ENCODE measurements at places on chromosomes 13 and 19.
A peak's percentile ranks its signal among the peaks of the same experiment; 100 is the strongest.

GRCh38 chr19:40962460-40962961, 28.6 kb upstream of the CYP2B6 start:
- no peaks in the 10 kb centered on the region for H3K36me3 ChIP-seq
- no peak overlapping the region for H3K27ac ChIP-seq
- no peak overlapping the region for H3K4me3 ChIP-seq
- no peak for DNase-seq
- no peaks in the 10 kb centered on the region for H3K27me3 ChIP-seq

- no peak overlapping the region for H3K4me3 ChIP-seq
- no peak for DNase-seq
- no peaks in the 10 kb centered on the region for H3K36me3 ChIP-seq
These were observed 455.7 kb downstream of the FGF9 start for GRCh38 chr13:22126433-22127021.

- DNase-seq = no peak
- no peaks in the 10 kb centered on the region for H3K4me1 ChIP-seq
- H3K27ac ChIP-seq = no peak overlapping the region
- H3K36me3 ChIP-seq = no peaks in the 10 kb centered on the region
- H3K27me3 ChIP-seq = no peaks in the 10 kb centered on the region
These were observed 445.8 kb downstream of the SUCLA2 start for GRCh38 chr13:47555235-47555634.

- peak overlapping the region; percentile 26 for H3K4me3 ChIP-seq
- no peaks in the 10 kb centered on the region for H3K36me3 ChIP-seq
- H3K27me3 ChIP-seq = peaks cover 15% of the 10 kb centered on the region
- no peak for DNase-seq
- H3K27ac ChIP-seq = no peak overlapping the region
These were observed 5.6 kb downstream of the ICAM5 start for GRCh38 chr19:10295305-10295846.

DNA sequence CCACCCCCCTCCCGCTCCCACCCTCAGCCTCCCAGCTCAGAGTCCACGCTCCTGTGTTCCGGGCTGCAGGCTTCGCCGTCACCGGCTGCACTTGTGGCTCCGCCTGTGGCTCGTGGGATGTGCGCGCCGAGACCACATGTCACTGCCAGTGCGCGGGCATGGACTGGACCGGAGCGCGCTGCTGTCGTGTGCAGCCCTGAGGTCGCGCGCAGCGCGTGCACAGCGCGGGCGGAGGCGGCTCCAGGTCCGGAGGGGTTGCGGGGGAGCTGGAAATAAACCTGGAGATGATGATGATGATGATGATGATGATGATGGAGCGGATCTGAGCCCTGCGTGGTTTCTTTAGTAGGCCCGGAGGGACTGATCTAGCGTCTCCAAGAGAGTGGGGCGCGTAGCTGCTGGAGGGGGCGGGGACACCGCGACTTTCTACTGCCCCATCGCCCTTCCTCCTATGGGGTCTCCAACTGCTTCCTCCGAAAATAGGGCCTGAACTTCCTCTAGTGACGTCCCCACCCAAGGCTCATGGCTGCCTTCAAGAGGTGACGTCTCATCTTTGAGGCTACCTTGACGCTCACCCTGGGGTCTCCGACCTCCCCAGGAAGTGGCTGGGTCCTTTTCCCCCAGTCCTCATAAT, 1.4 kb downstream of the RETN start:
- H3K4me1 ChIP-seq = no peaks in the 10 kb centered on the region
- H3K27ac ChIP-seq = no peak overlapping the region
- H3K27me3 ChIP-seq = no peaks in the 10 kb centered on the region
